Kidney glomerular epithelial cell (primary cell): ENCODE measurements at places on chromosomes 7 and 10.
A peak's percentile ranks its signal among the peaks of the same experiment; 100 is the strongest.

DNA sequence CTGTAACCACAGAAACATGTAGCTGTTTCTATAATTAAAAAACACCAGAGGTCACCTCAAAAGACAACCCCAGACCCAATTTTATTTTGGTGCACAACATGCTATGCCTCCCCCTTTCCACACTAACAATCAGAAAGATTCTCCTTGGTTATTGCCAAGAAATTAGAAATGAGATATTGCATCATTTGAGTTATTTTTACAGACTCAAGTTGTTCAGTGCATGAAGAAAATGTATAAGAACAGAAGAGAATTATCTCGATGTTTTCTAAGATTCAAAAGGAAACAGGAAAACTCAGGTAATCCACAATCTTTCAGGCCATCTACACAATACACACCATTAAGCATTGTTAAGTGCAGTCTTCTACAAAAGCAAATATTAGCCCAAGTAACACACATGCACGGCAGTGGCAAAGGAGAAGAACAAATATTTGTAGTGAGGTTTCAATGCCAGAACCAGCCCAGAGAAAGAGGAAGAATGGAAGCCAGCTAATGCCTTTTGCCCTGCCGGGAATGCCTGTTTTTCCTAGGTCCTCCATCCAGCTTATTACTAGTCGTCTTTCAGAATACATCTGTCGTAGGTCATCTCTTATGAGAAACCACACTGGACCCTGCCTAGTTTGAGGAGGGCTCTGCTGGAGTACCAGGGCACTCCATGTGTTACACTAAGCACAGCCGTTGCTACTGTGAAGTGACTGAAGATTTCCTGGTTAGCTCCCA lies 67.6 kb upstream of the C1GALT1 start:
- no peak for DNase-seq

GRCh38 chr7:158559356-158559755 lies 28.3 kb downstream of the PTPRN2 start:
- DNase-seq = no peak

GRCh38 chr7:131007439-131008330 lies 273.7 kb upstream of the KLF14 start:
- peak; percentile 75 for DNase-seq

GRCh38 chr7:150400008-150400787 lies 21.1 kb downstream of the ZNF775 start:
- peak; percentile 88 for DNase-seq

DNA sequence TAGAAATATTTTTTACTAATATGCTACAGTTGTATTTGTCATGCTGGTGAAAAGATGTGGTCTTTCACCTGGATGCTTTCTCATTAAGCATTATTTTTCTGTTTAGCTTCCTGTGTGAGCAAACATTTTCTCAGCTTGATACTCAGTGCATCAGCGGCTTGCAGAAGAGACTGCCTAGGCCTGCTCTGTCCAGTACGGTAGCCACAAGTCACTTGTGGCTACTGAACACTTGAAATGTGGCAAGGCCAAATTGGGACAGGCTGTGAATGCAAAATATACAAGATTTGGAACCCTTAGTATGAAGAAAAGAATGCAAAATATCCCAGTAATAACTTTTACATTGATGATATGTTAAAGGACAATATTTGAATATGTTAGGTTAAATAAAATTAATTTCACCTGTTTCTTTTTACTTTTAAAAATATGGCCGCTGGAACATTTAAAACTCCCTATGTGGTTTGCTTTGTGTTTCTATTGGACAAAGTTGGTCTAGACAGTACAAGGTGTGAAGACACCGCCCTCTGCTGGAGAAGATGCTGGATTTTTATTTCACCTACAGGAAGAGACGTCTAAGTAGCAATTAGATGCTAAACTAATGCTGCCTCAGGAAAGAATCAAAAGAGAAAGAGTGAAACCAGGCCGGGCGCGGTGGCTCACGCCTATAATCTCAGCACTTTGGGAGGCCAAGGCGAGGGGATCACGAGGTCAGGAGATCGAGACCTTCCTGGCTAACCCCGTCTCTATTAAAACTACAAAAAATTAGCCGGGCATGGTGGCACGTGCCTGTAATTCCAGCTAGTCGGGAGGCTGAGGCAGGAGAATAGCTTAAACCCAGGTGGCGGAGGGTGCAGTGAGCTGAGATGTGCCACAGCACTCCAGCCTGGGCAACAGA lies 5.3 kb downstream of the SRGN start:
- DNase-seq = peak; percentile 80

DNA sequence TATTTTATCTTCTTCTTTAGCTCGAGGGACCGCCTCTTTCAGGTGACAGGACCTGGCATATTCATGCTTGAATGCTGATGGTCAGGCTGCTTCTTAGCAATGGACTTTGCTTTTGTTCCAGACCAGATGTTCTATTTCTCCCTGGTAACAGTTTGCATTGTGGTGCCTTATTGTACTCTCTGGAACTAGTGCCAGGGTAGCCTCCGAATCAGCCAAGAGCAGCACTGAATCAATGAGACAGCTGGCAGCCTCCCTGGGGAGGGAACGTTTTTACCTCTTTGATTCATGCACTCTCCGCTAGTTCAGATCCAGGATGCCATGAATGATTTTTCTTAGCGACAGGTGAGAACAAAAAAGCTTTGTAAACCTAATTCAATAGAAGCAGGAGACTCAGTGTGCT lies 54.1 kb upstream of the NXPH1 start:
- no peak for DNase-seq

- no peak for DNase-seq
These were observed 22.3 kb downstream of the CABCOCO1 start for GRCh38 chr10:61684894-61685507.

GRCh38 chr10:130018265-130018664 lies 54.2 kb upstream of the EBF3 start:
- DNase-seq = no peak

DNA sequence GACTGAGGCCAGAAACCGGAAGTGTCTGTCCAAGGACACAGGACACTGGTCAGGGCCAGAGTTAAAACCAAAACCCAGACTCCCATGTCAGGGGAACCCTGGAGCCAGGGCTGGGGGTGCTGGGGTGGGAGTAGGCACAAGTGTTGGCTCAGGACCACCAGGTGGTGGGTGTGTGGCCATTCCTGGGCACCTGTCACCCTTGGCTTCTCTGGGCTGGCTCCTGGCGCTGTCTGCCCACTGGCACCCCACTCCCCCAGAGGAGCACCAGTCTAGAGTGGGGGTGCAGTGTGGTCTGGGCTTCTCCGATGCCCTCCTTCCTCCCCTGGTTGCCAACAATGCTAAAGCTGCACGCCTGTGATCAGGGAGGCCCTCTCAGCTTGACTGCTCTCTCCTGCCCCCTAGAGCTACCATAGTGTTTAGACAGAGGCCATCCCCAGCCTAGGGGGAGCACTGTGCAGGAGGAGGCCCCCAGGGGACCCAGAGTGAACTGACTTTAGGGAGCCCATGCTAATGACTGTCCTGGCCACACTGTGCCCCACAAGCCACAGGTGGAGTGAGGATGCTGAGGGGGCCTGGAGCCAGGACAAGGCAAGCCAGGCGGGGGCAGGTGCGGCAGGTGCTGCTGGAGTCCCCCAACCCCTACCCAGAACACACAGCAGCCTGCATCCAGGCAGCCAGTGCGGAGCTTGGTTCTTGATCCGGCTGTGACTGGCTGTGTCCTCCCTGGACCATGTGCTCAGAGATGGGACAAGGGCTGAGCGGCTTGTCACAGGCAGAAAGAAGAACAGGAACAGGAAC lies 11.0 kb downstream of the RASGEF1A start:
- peak; percentile 33 for DNase-seq

- DNase-seq = no peak
These were observed 588.0 kb downstream of the NRG3 start for GRCh38 chr10:82462910-82463551.

- DNase-seq = no peak
These were observed 57.8 kb downstream of the INPP5F start for GRCh38 chr10:119783665-119784027.

- DNase-seq = no peak
These were observed 98.4 kb downstream of the ADARB2 start for GRCh38 chr10:1638889-1639419.

- DNase-seq = no peak
These were observed 195.6 kb upstream of the CSTF2T start for GRCh38 chr10:51894771-51895578.

DNA sequence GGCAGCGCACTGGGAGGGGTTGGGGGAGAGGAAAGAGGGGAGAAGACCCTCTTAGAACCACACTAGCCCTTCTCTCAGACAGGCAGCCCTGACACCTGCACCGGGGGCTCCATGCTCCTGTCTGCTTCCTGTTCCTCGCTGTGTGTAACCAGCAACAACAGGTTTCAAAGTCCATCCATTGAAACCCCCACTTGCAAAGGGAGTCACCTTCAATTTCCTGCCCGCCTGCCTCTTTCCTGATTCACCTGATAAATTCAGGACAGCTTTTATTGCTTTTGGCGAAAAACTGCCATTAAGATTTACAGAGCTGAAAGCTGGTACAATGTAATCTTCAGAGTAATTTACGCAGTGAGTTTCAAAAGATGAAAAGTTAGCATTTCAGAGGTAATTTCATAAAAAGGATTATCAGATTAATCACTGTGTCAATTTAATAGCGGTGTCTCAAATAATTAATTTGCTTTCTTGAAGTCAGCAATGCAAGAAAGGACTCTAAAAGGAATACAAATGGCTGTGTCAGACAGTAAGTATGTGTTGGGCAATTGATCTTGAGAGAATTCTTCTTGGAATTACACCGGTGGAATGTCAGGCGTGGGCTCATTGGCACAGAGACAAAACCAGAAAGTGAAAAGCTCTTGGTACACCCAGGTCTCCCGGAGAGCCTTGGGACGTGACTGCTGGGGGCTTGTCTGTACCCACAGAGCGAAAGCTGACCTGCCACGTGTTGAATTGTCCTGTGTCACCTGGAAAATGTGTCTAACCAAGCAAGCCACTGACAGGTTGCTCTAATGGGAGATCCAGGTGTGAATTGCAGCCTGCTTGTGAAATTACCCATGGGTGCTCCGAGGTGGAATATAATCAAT lies 60.7 kb downstream of the TMEM209 start:
- DNase-seq = peak; percentile 89

GRCh38 chr10:132178672-132179545 lies 7.8 kb upstream of the DPYSL4 start:
- DNase-seq = no peak

GRCh38 chr10:124239134-124239533 lies 145.7 kb upstream of the CHST15 start:
- DNase-seq = no peak

- DNase-seq = no peak
These were observed 584.1 kb upstream of the KCND2 start for GRCh38 chr7:119688831-119689230.

- DNase-seq = no peak
These were observed 53.9 kb downstream of the SYPL1 start for GRCh38 chr7:106057962-106058927.

- no peak for DNase-seq
These were observed 222.7 kb upstream of the DPP6 start for GRCh38 chr7:153829525-153829924.
